Spinal cord (tissue), 10 donors: ENCODE measurements at places on chromosomes 7 and 10. TPM values are rescaled to one million over a fixed set of nuclear protein-coding genes. Genes with fewer than 3 reads are reported as not detected.

GRCh38 chr10:28429573-28430216 is 103.2 kb upstream of the WAC start:
- H3K27me3 ChIP-seq = no peaks in the 10 kb centered on the region
- no peak overlapping the region for H3K4me3 ChIP-seq
- no peaks in the 10 kb centered on the region for H3K4me1 ChIP-seq
- H3K36me3 ChIP-seq = no peaks in the 10 kb centered on the region
- H3K27ac ChIP-seq = no peak overlapping the region

- H3K4me1 ChIP-seq = no peaks in the 10 kb centered on the region
These were observed 14.5 kb downstream of the LSMEM1 start for GRCh38 chr7:112495156-112495788.

DNA sequence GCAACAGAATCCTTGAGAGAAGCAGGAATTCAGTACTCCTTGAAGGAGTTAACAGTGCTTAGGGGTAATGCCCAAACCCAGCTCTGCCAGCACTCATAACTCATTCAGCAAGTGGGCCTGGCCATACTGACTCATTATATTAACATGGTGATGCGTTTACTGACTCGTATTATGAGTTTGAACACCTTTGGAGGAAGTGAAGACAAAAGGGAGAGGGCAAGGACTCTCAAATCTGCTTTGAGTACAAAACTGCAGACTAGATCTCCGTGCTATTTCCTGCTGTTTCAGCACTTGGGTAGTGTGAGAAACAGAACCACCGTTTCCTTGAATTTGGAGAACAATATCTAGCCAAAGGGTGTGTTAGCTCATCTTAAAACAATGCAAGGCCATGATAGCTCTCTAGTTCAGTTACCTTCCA is 30.8 kb downstream of the SLC16A9 start:
- no peaks in the 10 kb centered on the region for H3K27me3 ChIP-seq
- no peak overlapping the region for H3K27ac ChIP-seq
- H3K36me3 ChIP-seq = no peaks in the 10 kb centered on the region
- H3K4me3 ChIP-seq = no peak overlapping the region
- no peaks in the 10 kb centered on the region for H3K4me1 ChIP-seq

DNA sequence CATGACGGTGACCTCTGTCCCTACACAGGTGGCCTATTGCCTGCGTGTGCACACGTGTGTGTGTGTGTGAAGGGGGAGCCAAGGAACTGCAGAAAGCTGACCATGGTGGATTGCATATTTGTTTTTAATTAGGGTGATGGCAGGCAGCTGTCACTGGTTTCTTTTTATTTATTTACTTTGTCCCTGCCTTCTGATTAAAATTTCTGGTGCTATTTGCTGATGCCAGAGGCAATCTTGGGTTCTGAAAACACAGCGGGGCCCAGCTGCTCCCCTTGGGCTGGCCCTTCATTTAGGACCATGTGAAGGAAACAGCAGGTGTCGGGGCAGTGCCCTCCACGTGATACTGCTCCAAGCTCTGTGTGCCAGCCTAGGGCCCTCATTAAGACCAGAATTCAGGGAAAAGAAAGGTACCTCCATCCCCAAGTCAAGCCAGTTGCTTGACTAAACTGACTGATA is 71.3 kb upstream of the PODXL start:
- H3K4me3 ChIP-seq = no peak overlapping the region
- H3K27me3 ChIP-seq = peaks cover 3% of the 10 kb centered on the region
- peaks cover 13% of the 10 kb centered on the region for H3K4me1 ChIP-seq
- DNase-seq = no peak
- H3K36me3 ChIP-seq = no peaks in the 10 kb centered on the region

Gene AIFM2
- total RNA-seq = 3.3 TPM

GRCh38 chr10:16853201-16853600 is 36.0 kb upstream of the RSU1 start:
- H3K4me3 ChIP-seq = no peak overlapping the region
- H3K27me3 ChIP-seq = no peaks in the 10 kb centered on the region
- H3K27ac ChIP-seq = no peak overlapping the region
- no peaks in the 10 kb centered on the region for H3K36me3 ChIP-seq
- no peaks in the 10 kb centered on the region for H3K4me1 ChIP-seq

Gene GPRIN2
- 9.3 TPM for total RNA-seq

Gene AP1S1
- total RNA-seq = 79.9 TPM

DNA sequence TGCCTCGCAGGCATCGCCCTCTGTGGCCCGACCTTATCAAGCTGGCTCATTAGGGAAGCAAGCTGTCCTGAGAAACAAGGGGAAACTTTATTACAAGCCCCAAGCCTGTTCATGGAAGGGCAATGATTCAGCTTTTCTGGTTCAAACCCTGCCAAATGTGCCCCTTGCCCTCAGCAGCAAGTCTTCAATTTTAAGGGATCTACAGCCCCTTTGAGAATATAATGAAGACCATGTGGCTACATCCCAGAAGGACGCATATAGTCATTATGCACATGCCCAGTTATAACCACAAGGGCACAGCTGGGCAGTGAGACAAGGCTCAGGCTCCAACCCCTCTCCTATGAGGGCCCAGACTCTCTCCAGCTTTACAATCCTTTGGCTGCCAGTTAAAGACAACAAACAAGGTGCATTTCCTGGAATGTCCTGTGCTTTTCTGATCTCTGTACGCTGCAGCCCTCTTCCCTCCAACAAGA is 56.7 kb downstream of the DDC start:
- no peaks in the 10 kb centered on the region for H3K4me1 ChIP-seq
- no peaks in the 10 kb centered on the region for H3K27me3 ChIP-seq
- no peaks in the 10 kb centered on the region for H3K36me3 ChIP-seq
- DNase-seq = no peak
- no peak overlapping the region for H3K27ac ChIP-seq

- no peaks in the 10 kb centered on the region for H3K27me3 ChIP-seq
- peak; percentile 50 for DNase-seq
- H3K27ac ChIP-seq = peak overlapping the region; percentile 96
- peak overlapping the region; percentile 78 for H3K4me3 ChIP-seq
These were observed 255 bp downstream of the MAGI2 start for GRCh38 chr7:79453266-79453557.

GRCh38 chr10:77542710-77543259 is 94.8 kb downstream of the KCNMA1 start:
- no peaks in the 10 kb centered on the region for H3K4me1 ChIP-seq
- no peaks in the 10 kb centered on the region for H3K36me3 ChIP-seq
- H3K27ac ChIP-seq = no peak overlapping the region
- H3K4me3 ChIP-seq = no peak overlapping the region
- H3K27me3 ChIP-seq = no peaks in the 10 kb centered on the region

DNA sequence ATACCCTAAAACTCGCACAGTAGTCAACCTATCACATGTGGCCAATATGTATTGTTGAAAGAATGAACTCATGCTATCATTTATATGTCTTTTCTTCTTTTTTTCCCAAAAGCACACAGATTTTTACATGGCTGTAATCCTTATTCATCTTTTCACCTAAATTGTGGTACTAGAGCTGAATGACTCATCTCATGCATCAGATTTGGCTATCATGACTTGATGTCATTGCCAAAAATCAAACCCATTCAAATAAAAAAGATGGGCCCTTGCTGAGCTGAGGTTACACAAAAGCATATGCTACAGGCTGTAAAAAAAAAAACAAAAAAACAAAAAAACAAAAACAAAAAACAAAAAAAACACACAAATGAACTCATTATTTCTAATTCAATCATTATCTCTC is 3.3 kb upstream of the LMOD2 start:
- H3K4me1 ChIP-seq = no peaks in the 10 kb centered on the region
- no peaks in the 10 kb centered on the region for H3K36me3 ChIP-seq
- DNase-seq = no peak
- no peak overlapping the region for H3K4me3 ChIP-seq
- H3K27ac ChIP-seq = no peak overlapping the region

GRCh38 chr7:18189500-18190126 is 162.0 kb upstream of the PRPS1L1 start:
- no peaks in the 10 kb centered on the region for H3K27me3 ChIP-seq
- H3K36me3 ChIP-seq = no peaks in the 10 kb centered on the region
- no peak for DNase-seq
- no peak overlapping the region for H3K27ac ChIP-seq
- no peaks in the 10 kb centered on the region for H3K4me1 ChIP-seq

Gene GNG11
- total RNA-seq = 39.1 TPM

DNA sequence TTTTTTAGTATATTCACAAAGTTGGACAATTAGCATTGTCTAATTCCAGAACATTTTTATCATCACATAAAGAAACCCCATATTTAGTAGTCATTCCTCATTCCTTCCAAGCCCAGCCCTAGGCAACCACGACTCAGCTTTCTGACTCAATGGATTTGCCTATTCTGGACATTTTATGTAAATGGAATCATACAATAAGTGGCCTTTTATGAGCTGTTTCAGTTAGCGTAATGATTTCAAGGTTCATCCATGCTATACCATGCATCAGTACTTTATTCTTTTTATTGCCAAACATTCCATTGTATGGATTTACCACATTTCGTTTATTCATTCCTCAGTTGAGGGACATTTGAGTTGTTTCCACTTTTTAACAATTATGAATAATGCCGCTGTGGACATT is 249.2 kb downstream of the DYNC1I1 start:
- H3K4me3 ChIP-seq = no peak overlapping the region
- no peaks in the 10 kb centered on the region for H3K4me1 ChIP-seq
- no peak for DNase-seq
- H3K36me3 ChIP-seq = no peaks in the 10 kb centered on the region

- H3K27me3 ChIP-seq = no peaks in the 10 kb centered on the region
- no peak overlapping the region for H3K4me3 ChIP-seq
- no peaks in the 10 kb centered on the region for H3K36me3 ChIP-seq
- no peak for DNase-seq
These were observed 17.6 kb upstream of the SFR1 start for GRCh38 chr10:104104418-104104817.

- H3K4me3 ChIP-seq = no peak overlapping the region
- no peak overlapping the region for H3K27ac ChIP-seq
- no peaks in the 10 kb centered on the region for H3K4me1 ChIP-seq
- no peak for DNase-seq
- no peaks in the 10 kb centered on the region for H3K27me3 ChIP-seq
- H3K36me3 ChIP-seq = no peaks in the 10 kb centered on the region
These were observed 9.7 kb downstream of the MDFIC start for GRCh38 chr7:114931656-114932011.

DNA sequence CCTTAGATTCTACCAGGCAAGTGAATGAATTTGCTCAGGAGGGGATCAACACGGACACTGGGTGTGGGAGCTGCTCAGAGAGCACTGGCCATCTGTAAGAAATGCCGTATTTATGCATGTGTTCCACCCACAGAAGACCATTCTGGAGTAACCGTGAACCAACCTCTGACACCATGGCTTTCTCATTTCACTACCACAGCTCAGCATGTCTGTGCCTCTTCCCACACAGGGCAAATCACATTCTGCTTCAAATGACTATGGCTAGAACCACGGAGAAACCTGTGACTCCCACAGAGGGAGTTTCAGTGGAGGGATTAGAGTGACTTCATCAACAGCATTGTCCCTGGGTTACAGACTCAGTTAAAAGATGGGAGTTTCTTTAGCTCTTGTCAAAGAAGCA is 893.4 kb downstream of the XPNPEP1 start:
- no peaks in the 10 kb centered on the region for H3K27me3 ChIP-seq
- DNase-seq = no peak
- no peak overlapping the region for H3K4me3 ChIP-seq

Gene COL17A1
- total RNA-seq = 1.7 TPM

Gene ZNF503
- 6.4 TPM for total RNA-seq

DNA sequence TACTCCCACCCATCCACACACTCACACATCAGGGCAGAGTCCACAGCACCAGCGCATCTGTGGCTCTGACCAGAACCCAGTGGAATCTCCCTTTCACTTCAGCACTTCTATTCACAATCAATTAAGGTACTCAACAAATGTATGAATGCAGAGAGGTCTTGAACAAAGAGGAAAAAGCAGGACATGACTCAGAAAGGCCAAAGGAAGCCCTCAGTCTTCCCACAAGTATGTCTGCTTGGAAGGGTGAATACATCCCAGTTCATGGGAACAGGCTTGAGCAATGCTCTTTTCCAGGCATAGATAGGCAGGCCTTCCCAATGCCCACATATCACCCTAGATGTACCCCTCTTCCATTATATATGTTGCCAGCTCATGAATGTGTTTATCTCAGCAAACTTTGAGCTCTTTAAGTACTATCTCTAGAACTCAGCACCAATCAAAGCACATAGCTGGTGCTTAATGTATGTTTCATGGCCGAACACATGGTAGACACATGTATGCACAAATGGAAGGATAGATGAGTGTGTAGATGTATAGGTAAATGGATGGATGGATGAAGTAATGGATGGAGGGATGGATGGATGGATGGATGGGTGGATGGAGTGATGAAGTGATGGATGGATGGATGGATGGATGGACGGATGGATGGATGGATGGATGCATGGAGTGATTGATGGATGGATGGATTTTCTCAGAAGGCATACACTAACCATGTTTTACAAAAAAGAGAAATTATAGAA is 507.6 kb downstream of the GRID1 start:
- no peak for DNase-seq
- H3K36me3 ChIP-seq = peaks cover 12% of the 10 kb centered on the region
- peaks cover 1% of the 10 kb centered on the region for H3K4me1 ChIP-seq
- H3K27me3 ChIP-seq = no peaks in the 10 kb centered on the region

GRCh38 chr7:1349351-1349761 is 109.9 kb downstream of the MICALL2 start:
- peaks cover 4% of the 10 kb centered on the region for H3K4me1 ChIP-seq
- peaks cover 3% of the 10 kb centered on the region for H3K36me3 ChIP-seq
- H3K27me3 ChIP-seq = no peaks in the 10 kb centered on the region

DNA sequence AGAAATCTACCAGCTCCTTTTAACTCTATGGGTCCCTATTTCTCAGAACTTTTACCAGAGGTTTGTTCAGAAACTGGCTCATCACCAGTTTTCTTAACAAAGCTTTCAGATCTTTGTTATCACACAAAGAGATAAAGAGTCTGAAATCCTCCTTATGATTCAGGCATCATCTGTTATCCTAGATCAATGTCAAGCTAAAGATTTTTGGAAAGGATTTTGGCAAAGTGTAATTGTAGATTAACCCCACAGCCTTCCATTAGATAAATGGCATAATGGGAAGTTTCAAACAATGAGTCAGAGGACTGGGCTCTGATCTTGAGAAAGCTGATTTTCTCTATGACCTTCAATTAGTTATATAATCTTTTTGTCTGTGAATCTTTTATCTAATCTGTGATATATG is 192.2 kb downstream of the NXPH1 start:
- no peak for DNase-seq
- no peaks in the 10 kb centered on the region for H3K27me3 ChIP-seq
- H3K27ac ChIP-seq = no peak overlapping the region
- H3K4me3 ChIP-seq = no peak overlapping the region
- H3K4me1 ChIP-seq = no peaks in the 10 kb centered on the region

DNA sequence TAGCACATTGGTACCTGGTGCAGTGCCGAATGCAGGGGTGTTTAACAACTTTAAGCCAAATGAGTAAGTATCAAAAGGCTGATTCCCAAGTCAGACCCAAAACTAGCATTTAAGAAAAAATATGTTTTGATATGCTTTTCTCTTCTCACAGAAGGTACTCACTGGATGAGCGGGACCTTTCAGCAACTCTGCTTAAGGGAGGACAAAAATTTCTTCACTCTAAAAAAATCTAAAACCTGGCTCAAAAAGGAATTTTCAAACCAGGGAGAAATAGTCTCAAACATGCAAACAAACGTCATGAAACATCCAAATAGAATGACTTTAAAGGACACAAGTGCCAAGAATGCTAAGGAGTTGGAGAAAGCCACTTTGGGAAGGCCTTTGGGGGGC is 962.1 kb downstream of the KCNMA1 start:
- H3K4me3 ChIP-seq = no peak overlapping the region
- H3K27ac ChIP-seq = peak overlapping the region; percentile 49
- DNase-seq = no peak
- H3K36me3 ChIP-seq = no peaks in the 10 kb centered on the region

Gene UFSP1
- 4.2 TPM for total RNA-seq

Gene GIMAP1
- total RNA-seq = 1.2 TPM

GRCh38 chr7:151740081-151740851 is 136.6 kb downstream of the PRKAG2 start:
- no peaks in the 10 kb centered on the region for H3K36me3 ChIP-seq
- no peak overlapping the region for H3K4me3 ChIP-seq
- H3K27me3 ChIP-seq = no peaks in the 10 kb centered on the region
- H3K27ac ChIP-seq = no peak overlapping the region
- DNase-seq = no peak

Gene UPK3B
- 0.89 TPM for total RNA-seq
